ENCODE measurements at places on chromosomes 1 and 21.

GRCh38 chr1:22416555-22417454 is 34.8 kb upstream of the ZBTB40 start:
- DNase-seq: peak; percentile 27

GRCh38 chr1:195328681-195329080 is 1279.6 kb downstream of the KCNT2 start:
- no peak for DNase-seq

GRCh38 chr1:214494706-214495105 is 56.7 kb downstream of the PTPN14 start:
- DNase-seq: no peak

DNA sequence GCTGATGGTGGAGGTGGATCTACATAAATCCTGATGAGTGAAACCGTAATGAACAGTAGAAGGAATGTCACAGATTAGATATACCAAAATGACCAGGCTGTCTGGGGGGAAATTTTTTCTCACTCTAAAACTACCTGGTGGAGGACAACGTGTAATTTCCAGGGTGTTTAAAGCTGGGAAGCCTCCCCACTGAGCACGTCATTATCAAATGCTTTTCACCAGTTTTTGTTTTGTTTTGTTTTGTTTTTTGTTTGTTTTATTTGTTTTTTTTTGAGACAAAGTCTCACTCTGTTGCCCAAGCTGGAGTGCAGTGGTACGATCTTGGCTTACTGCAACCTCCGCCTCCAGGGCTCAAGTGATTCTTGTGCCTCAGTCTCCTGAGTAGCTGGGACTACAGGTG is 11.6 kb downstream of the AGPAT3 start:
- DNase-seq: no peak

- DNase-seq: no peak
Observed at GRCh38 chr1:219100059-219100458, 73.6 kb upstream of the LYPLAL1 start.

- DNase-seq: peak; percentile 63
Observed at GRCh38 chr1:31715087-31715872, 11.5 kb upstream of the COL16A1 start.

DNA sequence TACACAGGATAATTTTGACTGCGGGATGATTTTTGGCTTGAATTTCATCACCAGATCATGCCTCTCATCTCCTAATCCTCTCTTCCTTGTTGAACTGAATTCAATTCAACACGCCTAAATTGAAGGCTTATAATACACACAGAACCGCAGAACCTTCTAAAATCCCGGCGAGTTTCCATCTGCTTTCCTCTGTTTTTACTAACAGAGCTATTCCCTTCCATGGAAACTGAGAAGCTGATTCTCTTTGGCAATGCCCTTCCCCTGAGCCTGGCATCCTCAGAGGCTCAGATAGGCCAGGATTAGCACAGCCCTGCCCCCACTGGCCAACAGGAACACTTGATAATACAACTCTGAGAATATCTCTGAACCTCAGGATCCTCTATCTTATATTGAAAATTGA is 130.2 kb downstream of the CAPN8 start:
- no peak for DNase-seq

- DNase-seq: peak; percentile 32
Observed at GRCh38 chr21:25385911-25386474, 221.3 kb downstream of the MRPL39 start.

GRCh38 chr21:42507418-42507817 is 6.2 kb upstream of the SLC37A1 start:
- DNase-seq: no peak

DNA sequence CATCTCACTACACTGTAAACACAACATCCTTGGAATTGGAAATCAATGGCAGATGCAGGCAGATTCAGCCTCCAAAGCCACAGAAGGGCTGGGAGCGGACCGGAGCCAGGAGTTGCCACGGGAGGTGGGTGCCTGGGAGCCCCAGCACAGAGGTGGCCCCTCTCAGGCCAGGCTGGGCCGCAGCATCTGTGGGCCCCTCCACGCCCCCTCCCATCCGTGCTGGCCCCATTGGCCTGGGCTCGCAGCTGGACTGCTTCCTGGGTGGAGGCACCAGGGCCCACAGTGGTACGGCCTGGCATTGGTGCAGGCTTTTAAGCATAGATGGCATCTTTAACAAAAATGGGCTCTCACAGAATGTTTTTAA is 64.2 kb downstream of the SLX9 start:
- no peak for DNase-seq

DNA sequence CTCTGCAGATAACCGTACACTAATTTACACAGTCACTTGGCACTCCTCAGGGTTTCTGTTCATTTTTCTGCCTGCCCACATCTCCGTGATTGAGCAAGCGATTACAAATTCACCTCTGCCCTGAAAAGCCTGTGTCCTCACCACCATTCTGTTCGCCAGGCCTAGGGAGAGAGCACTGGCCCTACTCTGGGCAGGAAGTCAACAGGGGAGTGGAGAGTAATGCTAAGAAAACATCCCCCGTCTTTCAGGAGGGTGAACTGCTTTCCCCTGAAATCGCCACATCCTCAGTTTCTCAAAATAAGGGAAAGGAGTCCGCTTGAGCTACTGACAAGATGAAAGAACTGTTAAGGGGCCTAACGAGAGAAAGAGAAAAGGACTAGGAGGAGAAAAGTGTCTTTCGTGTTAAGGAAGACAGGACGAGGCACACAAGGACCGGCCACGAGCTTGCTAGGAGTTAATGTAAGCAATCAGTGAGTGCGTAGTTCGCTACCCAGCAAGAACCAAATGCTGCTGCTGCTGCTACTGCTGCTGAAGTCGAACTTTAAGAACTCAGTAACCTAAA is 632 bp downstream of the PEX19 start:
- DNase-seq: peak; percentile 9

GRCh38 chr21:44299458-44300261 is at the start of gene PFKL:
Gene PFKL (plus strand): TSS chr21:44300053. CDS start chr21:44300106, 53 bp downstream.
- DNase-seq: peak; percentile 27

GRCh38 chr1:211501711-211502400 is 9.9 kb upstream of the RD3 start:
- no peak for DNase-seq

DNA sequence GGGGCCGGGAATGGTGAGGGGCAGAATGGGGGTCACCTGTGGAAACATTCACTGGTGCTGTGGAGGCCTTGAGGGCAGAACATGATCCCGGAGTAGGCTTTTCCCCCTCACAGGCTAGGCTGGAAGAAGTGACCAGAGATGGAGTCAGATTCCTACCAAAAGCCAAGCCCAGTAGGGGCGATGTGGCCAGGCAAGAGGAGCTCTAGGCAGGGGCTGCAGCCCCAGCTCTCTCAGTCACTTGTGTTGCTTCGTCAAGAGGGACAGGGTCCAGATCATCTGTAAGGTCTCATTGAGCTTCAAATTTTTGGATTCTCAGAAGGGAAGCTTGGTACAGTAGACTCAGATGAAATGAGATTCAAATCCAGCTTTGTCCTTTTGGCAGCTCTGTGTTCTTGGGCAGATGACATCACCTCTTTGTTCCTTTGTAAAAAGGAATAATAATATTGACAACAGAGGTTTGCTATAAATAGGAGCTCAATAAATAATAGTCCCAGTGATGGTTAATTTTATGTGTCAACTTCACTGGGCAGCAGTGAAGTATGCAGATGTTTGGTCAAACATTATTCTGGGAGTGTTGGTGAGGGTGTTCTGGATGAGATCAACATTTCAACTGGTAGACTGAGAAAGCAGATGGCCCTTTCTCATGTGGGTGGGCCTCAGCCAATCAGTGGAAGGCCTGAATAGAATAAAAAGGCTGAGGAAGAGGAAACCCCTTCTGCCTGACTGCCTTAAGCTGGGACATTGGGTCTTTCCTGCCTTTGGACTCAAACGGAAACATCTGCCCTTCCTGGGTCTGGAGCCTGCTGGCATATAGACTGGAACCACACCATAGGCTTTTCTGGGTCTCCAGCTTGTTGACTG is 324.7 kb upstream of the USP24 start:
- DNase-seq: no peak

DNA sequence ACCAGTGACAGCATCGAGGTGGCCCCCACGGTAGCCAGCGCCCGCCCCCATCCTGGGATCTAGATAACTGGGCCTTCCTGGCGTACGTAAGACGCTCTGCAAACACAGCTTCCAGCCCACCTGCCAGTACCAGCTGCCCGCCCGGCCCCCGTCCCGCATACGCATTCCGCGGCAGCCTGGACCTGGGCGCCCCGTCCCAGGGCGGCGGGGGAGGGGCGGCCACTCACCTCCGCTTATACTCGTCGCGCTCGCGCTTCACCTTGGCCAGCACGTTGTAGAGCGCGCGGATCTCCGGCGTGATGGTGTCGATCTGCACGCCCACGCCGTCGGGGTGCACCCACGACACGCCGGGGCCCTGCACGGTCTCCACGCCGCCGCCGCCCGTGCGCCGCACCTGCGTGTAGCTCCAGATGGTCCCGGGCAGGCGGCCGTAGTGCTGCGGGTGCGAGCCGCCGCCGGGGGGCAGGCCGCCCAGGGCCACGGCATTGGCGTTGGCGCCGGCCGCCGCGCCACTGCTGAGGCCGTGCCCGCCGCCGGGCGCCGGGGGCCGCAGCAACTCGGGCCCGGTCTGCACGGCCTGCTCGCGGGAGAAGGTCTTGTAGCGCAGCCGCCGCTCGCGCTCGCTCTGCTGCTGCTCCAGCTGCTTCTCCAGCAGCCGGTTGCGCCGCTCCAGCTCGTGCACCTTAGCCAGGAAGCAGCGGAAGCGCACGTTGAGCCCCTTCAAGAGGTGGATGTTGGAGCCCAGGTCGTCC is 859 bp downstream of the IFFO2 start:
- no peak for DNase-seq

- peak; percentile 71 for DNase-seq
Observed at GRCh38 chr1:66436378-66437135, 97.4 kb upstream of the SGIP1 start.

- DNase-seq: no peak
Observed at GRCh38 chr1:20366056-20366462, 75.4 kb downstream of the VWA5B1 start.

DNA sequence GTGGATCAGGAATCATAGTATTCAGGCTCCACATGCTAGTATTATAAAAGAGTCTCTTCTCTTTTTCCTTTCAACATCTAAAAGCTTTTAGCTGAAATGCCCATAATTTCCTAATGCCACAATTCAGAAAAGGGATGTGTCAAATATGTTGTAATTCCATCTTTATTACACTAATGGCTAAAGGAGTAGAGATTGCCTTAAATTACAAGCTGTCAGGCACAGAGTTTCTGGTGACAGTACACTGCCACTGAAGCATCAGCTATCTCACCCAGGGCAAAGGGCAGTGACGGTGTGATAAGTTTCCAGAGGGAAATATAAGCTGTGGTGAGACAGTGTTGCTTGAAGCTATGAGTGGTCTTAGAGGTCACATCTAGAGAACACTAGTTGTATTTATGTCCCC is 581.1 kb downstream of the KCNT2 start:
- no peak for DNase-seq

- DNase-seq: no peak
Observed at GRCh38 chr1:29711582-29712283, 475.4 kb downstream of the PTPRU start.
